ENCODE measurements at places on chromosomes 5 and 9.
A peak's percentile ranks its signal among the peaks of the same experiment; 100 is the strongest.

- no peak for DNase-seq
Measured at GRCh38 chr5:96691503-96692303, 29.5 kb downstream of the CAST start.

- DNase-seq: no peak
Measured at GRCh38 chr5:22591461-22591860, 261.7 kb downstream of the CDH12 start.

GRCh38 chr9:76926846-76927245, 20.9 kb upstream of the PRUNE2 start:
- DNase-seq: no peak

GRCh38 chr9:97615439-97616072, 17.6 kb downstream of the TSTD2 start:
- peak; percentile 47 for DNase-seq

DNA sequence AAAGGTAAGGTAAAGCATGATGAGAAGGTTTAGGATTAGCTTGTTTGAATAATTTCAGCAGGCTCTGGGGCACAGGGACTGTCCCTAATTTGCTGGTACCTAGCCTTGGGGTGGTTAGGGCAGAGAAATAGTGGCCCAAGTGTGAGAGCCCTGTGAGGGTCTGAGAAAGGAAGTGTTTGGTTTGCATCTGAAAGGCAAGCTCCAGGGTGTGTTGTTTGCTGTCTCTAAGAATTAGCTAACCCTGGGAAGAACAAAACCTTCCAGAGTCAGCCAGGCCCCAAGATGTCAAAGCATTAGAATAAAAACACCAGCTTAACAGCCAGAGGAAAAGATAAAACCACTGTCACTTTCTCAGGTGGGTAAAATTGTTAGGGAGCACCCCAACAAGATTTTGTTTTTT, 31.0 kb downstream of the TMEM252 start:
- DNase-seq: no peak

- no peak for DNase-seq
Measured at GRCh38 chr5:73892806-73893205, 266.8 kb downstream of the ARHGEF28 start.

GRCh38 chr5:157578079-157578780, 2.7 kb upstream of the ADAM19 start:
- DNase-seq: no peak

DNA sequence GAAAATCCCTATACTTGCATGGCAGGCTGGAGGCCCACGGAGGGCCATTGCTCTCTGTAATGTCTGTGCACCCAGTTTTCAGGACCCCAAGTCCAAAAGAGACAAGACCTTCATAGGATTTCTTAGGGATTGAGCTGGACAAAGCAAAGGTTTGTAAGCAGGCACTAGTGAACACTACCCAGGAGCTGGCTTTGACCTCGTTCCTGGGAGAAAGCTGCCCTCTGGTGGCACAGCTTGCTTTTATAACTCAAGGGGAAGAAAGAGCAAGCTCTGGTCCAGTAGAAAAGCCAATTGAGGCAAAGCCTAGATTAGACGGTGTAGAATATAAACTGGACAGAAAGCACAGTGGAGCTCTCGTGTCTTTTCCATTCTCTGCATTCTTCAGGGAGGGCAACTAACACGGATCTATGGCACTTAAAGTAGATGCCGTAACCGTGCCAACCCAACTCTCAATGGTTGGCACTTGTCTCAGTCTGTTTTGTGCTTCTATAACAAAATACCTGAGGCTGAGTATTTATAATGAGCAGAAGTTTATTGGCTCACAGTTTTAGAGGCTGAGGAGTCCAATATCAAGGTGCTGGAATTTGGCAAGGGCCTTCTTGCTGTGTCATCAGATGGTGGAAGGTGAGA, 7.9 kb downstream of the GABRP start:
- peak; percentile 48 for DNase-seq

DNA sequence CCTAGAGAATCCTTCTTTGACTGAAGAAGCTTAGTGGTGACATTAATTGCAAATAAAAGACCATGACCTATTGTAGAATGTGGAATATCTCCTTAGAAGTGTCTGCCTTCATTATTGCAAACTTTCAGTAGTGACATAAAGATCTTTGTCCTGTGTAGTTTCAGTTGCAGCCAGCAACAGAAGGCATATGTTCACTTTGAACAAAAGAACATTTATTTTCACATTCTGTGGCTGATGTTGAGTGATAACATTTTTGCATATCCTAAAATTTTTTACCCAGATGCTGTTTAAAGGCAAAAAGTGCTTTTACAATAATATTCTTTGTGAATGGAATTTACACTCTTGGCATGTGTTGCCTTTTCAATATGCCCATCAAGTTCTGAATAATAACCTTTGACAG, 165.9 kb downstream of the TMC1 start:
- DNase-seq: no peak

- DNase-seq: peak; percentile 93
Measured at GRCh38 chr9:136799854-136800657, 3.9 kb downstream of the CCDC183 start.

DNA sequence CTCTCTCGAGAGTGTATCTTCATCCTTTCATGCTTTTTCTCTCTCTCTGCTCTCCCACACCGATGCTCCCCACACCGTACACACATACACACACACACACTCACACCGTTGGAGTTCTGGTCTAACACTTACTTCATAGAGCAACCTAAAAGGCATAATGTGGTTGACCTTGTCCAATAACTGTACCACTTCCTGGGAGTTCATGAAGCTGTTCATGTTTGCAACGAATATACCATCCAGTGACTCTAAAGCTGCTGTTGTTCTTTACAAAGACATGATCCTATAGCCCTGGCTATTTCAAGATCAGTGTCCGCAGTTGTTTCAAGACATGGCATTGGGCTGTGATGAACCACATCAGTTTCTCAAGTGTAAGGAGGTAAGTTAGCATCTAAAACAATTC, 10.0 kb downstream of the MEF2C start:
- DNase-seq: no peak

DNA sequence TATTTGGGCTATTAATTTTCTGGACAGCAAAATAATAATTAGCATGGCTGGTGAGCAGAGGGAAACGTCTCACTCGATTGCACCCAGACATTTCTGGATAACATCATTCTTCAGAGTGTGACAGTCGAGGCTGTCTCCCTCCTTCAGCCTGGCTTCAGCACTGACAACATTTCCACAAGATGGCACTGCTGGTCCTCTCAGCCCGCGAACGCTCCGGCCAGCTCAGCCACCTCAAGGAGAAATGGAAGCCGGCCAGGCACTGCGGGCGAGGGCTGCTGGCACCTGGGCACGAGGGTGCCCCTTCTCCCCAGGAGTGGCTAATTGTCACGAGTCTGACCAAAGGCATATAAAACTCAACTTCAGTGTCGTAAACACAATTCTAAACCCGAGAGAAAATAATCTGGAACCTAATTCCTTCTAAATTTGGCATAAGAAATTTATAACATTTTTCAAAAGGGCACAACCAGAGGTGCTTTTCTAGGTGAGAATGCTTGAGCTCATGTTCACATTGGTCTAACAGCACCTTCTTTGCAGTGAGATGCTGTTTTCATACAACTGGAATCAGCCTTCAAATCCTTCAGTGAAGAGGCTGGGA, 65.9 kb downstream of the DAP start:
- peak; percentile 18 for DNase-seq

DNA sequence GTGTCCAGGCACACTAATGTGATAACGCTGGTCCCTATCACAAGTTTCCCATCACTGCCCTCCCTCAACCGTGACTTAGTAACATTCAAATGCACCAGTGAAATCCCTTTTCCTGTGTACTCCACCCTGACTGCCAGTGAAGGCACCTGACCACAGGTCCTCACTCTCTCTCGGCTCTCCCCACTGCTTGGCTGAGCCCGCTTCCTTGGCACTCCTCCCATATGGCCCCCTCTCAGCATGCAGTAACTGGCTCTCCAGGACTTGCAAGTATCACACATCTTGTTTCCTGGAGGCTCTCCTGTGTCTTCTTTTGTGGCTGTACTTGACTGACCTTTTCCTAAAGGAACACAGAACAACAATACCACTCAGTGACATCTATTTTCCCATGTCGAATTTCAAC, 292.0 kb upstream of the ZNF608 start:
- no peak for DNase-seq

GRCh38 chr9:11320989-11321388, 708.2 kb upstream of the PTPRD start:
- no peak for DNase-seq

DNA sequence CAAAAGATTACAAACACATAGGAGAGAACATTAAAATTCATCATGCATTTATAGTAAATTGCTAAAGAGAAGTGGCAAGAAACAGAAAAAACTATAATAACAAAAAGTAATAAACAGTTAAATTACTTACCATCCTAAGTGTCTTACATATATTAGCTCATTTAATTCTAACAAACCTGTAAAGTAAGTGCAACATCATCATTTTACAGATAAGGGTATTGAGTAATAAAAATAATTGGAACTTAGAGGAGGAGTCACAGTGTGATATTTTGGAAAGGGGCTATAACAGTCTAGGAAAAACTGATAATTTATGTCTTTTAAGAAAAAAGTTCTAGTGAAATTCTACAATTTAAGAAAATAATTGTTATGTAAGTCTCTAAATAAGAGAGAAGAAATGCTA, 592.8 kb downstream of the DMRTA1 start:
- DNase-seq: no peak

- no peak for DNase-seq
Measured at GRCh38 chr5:178787889-178788288, 57.4 kb upstream of the ZNF354A start.

GRCh38 chr9:98318834-98319478, 63.5 kb upstream of the TBC1D2 start:
- no peak for DNase-seq

GRCh38 chr5:177496727-177497291, 595 bp downstream of the PDLIM7 start:
- DNase-seq: peak; percentile 89
